ENCODE measurements at places on chromosomes 3 and 15.

DNA sequence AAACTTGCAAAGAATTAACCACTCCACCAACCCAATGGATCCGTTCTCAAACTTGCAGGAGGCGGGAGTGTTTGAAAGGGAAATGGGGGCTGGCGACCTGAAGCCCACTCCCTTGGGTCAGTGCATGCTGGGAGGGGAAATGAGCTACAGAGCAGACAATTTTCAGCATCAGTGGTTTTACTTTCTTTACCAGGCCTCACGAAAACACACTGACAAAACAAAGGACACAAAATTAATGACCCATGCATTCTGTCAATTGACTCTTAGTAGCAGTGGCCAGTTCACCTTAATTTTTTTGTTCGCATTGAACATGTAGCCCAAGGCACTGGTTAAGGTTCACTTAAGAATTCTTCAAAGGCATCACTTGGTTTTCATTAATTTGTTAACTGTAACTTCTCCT, 413.5 kb downstream of the MECOM start:
- no peak for DNase-seq

DNA sequence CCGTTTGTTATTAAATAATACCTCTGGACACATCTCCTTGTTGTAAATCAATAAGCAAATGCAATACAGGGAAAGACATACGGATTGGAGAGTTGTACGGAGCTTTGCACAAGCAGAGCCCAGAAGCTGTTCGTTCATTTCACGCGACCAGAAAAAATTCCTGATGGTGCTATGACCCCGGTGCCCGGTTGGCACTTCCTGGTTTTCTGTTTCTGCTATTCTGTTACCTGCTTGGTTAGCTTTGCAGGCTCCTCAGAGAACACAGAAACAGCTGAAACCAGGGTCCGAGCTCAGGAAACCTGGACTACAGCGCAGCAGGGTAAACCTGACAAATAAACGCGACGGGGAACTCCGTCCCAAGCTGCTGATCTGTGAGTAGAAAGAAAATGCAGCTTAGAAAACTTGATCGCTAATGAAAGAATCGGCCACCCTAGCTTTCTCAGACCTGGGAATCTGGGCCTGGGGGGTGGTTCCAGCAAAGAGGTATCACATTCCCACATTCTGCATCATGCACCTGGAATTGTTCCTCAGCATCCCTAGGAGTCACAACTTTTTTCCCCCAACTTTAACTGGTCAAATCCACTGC, 845 bp downstream of the CNTN3 start:
- no peak for DNase-seq

- no peak for DNase-seq
Measured at GRCh38 chr3:122006267-122006666, 15.8 kb downstream of the ILDR1 start.

GRCh38 chr15:74619916-74620635, 4.4 kb downstream of the CLK3 start:
- DNase-seq = no peak
